Glomerular endothelial cell (primary cell): ENCODE measurements at places on chromosomes 13 and 19. TPM values are rescaled to one million over a fixed set of nuclear protein-coding genes. Genes with fewer than 3 reads are reported as not detected.

APOE gene
- 4.0 and 10.0 TPM in 2 replicates for total RNA-seq

CDKN2D gene
- total RNA-seq = 1.6 and 4.8 TPM in 2 replicates

SH2D3A gene
- 0.53 and 0.58 TPM in 2 replicates for total RNA-seq

GRK1 gene
- total RNA-seq = not detected in 2 replicates

IGFL1 gene
- total RNA-seq = not detected in 2 replicates
